H54 (cell line): ENCODE measurements at places on chromosomes 6 and 20.
A peak's percentile ranks its signal among the peaks of the same experiment; 100 is the strongest.

GRCh38 chr6:11155589-11155988 lies 44.1 kb upstream of the ERVFRD-1 start:
- no peak for DNase-seq

- DNase-seq: no peak
These were observed 2.5 kb downstream of the CRIP3 start for GRCh38 chr6:43306086-43306485.

DNA sequence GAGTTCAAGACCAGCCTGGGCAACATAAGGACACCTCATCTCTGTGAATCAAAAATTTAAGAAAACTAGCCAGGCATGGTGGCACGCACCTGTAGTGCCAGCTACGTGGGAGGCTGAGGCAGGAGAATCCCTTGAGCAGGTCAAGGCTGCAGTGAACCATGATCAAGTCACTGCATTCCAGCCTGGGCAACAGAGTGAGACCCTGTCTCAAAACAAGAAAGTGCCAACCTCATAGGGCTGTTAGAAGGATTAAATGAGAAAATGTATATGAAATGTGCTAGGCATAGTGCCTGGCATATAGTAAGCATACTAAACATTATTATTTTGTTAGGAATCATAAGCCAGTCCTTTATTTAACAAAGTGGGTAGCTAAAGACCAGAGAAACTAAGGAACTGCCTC lies 9.1 kb upstream of the MDGA1 start:
- no peak for DNase-seq

DNA sequence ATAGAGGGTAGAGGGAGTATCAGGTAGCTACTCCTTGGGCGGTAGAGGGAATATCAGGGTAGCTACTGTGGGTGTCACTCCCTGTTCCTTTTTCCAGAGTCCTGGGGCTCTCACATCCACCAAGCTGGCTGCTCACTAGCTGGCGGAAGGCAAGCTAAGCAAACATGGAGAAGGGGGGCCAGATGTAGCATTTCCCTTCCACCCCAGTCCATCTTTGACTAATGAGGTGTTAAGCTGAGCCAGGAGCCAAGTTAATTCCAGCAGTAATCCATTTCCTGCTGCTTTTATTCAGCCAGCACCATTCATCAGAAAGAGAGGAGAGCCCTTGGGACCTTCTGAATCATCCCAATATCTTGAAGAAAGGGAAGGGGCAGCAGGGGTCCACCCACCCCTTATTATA lies 330.0 kb downstream of the ZFAND3 start:
- no peak for DNase-seq

GRCh38 chr20:1920252-1920651 lies 25.0 kb downstream of the SIRPA start:
- no peak for DNase-seq

- DNase-seq: peak; percentile 88
These were observed 54.1 kb downstream of the FGD2 start for GRCh38 chr6:37059344-37060194.

GRCh38 chr6:36508532-36508931 lies 38.7 kb downstream of the STK38 start:
- no peak for DNase-seq

DNA sequence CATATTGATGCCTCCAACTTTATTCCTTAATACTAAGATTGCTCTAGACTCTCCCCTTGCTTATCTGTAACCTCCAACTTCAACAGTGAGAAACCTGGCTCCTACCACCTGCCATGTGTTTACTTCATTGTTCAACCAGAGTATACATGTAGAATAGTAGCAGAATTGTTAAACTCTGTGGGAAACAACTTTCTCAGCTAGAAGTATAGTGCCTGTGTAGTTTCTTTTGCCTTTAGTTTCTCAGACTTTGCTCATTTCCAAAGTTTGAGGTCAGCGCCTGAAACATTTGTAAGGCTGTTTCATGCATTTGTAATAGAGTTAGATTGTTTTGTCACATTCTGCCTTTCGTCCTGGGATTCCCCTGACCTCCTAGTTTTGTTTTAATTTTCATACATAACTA lies 34.9 kb upstream of the HECA start:
- no peak for DNase-seq

DNA sequence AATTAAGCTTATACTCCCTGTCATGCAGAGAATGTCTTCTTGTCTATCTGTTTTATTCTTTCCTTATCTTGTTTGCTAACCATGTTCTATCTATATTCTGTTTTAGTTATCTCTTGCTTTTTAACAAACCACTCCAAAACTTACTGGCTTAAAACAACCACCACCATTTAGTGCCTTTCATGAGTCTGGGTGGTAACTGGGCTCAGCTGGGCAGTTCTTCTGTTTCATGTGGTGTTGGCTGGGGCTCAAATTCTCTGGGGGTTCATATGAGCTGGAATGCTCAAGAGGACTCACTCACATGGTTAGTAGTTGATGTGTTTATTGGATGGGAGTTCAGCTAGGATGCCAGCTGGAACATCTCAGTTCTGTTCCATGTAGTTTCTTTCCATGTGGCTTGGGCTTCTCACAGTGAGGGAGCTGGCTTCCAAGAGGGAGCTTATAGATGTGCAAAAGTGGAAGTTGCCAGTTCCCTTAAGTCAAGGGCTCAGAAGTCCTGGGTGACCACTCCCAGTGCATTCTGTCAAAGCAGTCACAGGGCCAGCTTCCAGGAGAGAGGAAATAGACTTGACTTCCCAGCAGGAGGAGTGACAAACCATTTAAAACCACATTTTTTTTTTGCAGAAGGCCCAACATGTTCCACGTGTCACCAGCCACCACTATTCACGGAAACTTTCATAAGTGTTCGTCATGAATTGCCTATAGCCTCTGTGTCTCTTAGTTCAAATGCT lies 70.4 kb downstream of the PLCB4 start:
- DNase-seq: no peak

DNA sequence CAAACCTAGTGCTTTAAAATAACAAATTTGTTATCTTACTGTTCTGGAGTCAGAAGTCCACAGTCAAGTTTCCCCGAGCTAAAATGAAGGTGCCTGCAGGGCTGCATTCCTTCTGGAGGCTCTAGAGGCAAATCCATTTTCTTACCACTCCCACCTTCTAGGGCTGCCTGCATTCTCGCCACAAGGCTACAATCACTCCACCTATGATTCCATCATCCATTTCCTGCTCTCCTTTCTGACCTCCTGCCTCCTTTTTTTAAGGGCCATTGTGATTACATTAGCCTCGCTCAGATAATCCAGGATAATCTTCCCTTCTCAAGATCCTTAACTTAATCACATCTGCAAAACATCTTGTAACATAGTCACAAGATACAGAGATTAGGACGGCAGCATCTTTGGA lies 42.4 kb upstream of the SIRT5 start:
- no peak for DNase-seq

DNA sequence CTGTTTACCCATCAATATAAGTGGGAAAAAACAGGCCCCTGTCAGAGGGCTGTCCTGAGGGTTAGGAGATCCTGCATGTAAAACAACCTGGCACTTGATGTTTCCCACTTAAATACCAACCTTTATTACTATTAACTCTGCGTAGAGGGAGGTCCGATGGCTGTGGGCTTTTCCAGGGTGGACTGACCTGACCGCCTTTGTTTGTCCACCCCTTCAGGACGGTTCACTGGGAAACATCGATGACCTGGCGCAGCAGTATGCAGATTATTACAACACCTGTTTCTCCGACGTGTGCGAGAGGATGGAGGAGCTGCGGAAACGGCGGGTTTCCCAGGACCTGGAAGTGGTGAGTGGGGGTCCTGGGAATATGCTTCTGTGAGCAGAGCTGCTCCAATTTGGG lies 47.3 kb downstream of the SASH1 start:
- no peak for DNase-seq

- no peak for DNase-seq
These were observed 15.7 kb downstream of the CASS4 start for GRCh38 chr20:56427797-56428196.

DNA sequence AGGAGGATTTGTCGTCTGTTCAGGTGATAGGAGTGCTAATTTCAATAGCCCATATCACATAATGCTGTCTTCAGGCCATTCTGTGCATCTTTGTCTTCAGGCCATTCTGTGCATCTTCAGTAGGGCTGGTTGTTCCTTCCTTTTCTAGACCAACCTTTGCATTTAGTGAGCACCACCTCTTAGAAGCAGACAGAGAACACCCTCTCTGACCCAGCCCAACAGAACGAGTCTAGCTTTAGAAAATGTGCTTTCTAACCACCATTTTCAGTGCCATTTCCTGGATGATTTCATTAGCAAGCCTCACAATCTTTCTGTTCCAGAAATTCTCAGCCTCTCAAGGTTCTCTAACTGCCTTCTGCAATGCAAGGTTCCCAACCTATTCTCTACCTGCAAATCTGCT lies 215.3 kb upstream of the KCNQ5 start:
- no peak for DNase-seq

- DNase-seq: peak; percentile 45
These were observed 95.6 kb upstream of the SHLD1 start for GRCh38 chr20:5654557-5654956.

GRCh38 chr20:25397821-25398220 lies 7.2 kb upstream of the ABHD12 start:
- DNase-seq: no peak

GRCh38 chr6:131367206-131367873 lies 205.7 kb upstream of the ARG1 start:
- no peak for DNase-seq

DNA sequence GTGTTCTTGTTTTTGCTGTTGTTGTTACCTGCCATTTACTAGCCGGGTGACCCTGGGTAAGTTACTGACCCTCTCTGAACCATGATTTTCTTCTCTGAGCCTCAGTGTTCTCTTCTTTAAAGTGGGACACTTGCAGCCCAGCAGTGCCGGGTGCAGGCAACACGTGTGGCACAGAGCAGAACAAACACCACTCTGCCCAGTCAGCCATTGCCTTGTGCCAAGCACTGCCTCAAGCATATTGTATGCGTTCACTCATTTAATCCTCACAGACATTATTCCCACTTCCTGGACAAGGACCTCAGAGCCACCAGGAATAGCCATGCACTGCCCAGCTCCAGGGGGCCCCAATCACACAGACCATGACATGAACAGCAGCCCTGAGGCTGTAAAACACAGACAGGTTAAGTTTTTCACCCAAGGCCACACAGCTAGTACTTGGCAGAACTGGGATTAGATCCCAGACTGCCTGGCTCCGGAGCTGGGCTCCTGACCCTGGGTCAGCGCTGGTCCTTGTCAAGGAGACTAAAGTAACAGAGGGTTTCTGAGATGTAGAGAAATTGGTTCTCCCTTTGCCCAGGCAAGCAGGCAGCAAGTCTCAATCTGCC lies 74.0 kb upstream of the PTPN1 start:
- DNase-seq: no peak

DNA sequence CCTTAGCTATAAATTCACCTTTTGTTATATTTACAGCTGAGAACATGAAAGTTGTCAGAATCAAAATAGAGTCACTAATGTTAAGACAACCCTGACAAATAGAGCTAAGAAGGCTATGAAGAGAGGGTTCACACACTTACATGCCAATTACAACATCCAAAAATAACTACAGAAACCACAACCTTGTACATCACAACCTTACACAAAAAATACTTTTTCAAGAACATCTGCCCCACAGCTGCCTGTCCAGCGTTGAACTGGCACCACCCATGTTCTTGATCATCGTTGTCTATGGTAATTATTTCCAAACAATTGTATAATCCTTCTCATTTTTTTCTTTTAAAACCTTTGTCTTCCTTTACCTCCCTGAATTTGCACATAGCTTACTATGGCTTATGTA lies 231.2 kb upstream of the FKBP1C start:
- no peak for DNase-seq

DNA sequence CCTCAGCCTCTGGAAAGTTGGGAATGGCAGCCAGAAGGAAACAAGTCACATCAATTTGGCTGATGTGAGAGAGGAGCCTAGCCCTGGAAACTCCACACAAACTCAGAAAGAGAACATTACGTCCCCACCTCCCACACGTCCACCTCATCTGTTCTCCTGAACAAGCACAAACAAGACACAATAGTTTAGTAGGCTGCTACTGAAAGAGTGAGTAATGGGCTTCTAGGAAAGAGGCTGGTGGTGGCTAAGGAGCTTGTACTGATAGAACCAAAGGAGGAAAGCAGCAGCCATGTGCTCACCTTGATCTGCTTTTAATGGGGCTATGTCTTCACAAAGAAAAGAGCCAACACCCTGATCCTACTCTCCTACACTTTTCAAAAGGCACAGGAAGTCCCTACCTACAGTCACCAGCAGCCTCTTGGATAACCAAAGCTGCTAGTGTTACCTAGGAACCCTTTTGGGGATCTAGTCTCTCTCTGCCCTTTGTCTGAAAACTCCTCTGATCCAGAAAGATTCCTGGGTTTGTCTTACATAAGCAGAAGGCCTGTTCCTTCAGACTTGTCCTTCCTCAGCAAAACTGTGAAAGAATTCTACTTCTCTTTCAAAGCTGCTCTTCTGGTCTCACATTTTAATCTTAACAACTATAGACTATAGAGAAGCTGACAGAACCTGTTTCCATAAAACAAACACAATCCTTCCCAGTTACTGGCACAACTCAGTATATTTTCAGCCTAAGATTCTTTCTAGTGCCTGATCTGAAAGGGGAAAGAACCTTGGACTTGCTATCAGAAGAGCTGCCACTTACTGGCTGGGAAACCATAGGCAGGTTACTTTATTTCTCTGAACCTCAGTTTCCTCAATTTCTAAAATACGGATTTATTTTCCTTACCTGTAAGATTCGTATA lies 3.1 kb downstream of the PLAGL2 start:
- DNase-seq: no peak

DNA sequence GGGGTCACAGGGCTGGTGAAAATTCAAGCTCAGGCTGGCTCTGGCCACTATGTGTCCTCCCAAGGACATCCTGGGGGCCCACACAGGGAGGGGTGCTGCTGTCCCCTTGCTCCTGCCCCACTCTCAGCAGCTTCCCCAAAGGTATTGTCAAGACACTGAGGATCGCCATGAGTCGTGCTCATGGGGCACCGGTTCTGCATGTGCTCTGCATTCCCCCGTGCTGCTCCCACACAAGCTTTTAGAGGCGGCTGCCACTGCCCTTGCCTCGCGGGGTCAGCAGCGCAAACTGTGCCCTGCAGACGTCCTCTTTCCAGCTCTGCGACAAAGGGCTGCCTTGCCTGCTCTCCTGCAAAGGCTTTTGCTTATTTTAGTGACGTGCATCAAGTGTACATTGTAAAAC lies 179.8 kb downstream of the ERMARD start:
- DNase-seq: no peak

DNA sequence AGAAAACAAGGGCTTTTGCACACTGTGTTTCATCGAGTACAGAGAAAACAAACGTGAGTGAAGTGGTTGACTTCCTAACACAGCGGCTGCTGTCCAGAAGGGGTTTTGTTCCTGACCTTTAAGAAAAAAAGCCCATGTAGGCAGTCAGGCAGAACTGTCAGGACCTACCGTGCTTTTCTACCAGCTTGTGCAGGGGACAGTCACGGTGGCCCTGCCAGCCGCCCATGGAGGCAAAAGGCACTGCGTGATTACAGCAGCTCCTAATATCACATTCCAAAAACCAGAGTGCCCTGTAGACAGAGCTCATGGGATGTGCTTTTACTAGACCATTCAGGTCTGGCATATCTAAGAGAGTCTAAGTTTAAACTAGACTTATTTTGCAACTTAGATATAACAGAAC lies 12.2 kb downstream of the TNFAIP3 start:
- no peak for DNase-seq
